ENCODE measurements at places on chromosomes 4 and X.

GRCh38 chr4:81870275-81870674 is 398.6 kb upstream of the RASGEF1B start:
- no peak for DNase-seq

GRCh38 chrX:80266979-80267378 is 153.3 kb upstream of the TENT5D start:
- no peak for DNase-seq

- no peak for DNase-seq
These were observed 466.7 kb downstream of the GASK1B start for GRCh38 chr4:157706155-157706554.

GRCh38 chr4:137649711-137650450 is 117.6 kb upstream of the PCDH18 start:
- no peak for DNase-seq

- DNase-seq = no peak
These were observed 460.6 kb downstream of the NAF1 start for GRCh38 chr4:162706051-162706450.

DNA sequence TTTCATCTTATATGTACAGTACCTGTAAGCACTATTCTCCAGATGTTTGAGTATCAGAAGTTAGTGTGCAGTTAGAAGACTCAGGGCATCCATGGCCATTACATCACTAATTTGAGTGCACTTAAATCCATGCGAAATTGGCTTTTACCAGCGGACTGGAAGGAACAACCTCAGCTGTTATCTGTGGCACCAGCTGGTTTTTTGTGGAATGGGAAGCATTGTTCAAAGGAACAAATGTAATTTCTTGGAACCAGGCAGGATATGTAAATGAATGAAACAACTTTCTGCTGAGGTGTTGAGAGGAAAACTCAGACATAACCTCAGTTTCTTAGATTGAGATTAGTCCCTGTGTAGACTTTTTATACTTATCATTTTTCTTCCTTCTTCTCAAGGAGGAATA is 60.2 kb downstream of the PDGFRA start:
- DNase-seq = no peak

GRCh38 chr4:107736037-107736436 is 16.0 kb upstream of the PAPSS1 start:
- no peak for DNase-seq

- no peak for DNase-seq
These were observed 5.3 kb downstream of the HCFC1 start for GRCh38 chrX:153966283-153966688.

DNA sequence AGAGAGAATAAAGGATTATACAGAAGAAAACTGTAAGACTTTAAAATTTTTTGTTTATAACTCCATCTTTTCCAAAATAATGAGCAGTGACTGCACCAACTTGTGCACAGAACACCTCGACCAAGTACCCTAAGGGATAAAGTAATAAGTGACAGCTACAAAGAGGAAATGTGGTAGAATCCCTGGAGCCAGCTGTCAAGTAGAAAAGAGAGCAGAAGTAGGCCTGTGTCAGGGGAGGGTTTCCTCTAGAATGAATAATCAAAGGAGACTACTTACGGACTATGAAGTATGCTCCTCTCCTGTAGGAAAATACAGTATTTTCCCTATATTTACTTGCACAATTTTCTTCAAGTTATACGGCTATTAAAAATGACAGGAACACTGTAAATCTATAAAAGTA is 1.2 kb downstream of the EIF1AX start:
- DNase-seq = peak; percentile 6

DNA sequence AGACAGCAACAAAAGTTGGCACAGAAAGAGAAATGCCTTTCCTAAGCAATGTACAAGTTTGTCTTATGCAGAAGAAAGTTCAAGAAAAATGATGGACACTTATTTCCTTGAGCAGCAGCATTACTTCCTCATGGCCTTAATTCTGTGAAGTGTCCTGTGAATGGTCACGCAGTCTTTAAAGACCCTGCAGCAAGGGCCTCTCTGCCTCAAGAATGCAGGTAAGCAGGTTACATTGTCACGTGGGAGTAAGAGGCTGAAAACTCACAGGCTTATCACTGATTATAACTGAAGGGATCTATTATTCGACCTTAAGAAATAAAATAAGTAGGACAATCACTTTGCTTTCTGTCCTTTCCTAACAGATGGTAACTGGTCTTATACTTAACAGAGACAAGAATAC is 109.1 kb downstream of the ATP8A1 start:
- no peak for DNase-seq

DNA sequence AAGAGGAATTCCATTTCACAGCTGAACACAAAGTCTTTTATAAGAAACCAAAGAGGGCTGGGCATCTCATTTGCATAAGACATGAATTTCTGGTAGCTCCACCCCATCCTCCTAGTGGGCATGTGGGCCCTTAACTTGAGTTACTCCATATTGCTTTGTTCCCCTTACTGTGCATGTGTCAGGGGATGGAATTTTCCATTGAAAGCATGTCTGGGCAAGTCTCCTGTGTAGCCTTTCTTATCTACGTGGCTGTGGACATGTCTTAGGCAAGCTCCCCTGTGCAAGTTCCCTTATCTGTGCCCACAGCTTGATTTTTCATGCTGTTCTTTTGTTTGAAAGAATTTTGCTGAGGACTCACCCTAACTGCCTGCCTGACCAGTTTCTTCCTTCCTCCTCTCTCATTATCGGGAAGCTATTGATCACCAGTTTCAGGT is 123.5 kb upstream of the JADE1 start:
- DNase-seq = no peak

DNA sequence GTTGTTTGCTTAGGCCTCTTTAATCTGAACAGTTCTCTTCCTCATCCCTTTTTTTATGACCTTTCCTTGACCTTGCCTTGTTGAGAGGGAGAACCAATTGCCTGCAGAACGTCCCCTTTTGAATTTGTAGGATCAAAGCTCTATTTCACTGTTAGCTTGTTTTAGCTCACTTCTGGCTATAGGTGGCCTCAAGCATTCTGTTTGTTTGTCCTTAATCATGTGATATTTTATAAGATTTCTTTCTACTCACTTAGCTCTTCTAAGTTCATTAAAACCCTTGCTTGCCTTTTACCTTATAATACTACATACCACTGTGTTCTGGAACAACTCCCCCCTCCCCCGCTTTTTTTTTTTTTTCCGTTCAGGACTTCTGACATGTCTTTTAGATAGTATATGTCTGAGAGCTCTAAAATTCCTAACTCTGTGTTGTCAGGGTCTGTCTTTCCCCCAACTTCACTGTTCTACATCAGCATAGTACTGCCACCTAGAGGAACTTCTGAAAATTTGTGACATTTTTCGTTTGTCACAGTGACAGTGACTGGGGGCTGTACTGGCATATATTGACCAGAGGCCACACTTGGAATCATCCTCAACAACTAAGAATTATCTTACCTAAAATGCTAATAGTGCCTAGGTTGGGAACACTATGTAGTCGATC is 128.5 kb downstream of the LARP7 start:
- peak; percentile 3 for DNase-seq

DNA sequence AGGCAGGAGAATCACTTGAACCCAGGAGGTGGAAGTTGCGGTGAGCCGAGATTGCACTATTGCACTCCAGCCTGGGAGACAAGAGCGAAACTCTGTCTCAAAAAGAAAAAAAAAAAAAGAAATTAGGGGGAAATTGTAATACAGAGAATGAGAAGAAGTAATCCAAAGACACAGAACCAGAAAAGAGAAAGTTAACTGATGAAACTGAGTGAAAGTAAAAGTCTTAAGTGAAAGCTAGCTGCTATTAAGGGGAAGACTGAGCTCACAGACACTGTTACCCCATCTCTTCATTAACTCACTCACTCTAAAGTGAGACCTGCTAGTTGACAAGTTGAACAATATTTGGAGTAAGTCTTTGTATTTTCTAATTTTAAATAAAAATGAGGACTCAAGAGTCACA is 763.0 kb upstream of the PCDH10 start:
- no peak for DNase-seq

DNA sequence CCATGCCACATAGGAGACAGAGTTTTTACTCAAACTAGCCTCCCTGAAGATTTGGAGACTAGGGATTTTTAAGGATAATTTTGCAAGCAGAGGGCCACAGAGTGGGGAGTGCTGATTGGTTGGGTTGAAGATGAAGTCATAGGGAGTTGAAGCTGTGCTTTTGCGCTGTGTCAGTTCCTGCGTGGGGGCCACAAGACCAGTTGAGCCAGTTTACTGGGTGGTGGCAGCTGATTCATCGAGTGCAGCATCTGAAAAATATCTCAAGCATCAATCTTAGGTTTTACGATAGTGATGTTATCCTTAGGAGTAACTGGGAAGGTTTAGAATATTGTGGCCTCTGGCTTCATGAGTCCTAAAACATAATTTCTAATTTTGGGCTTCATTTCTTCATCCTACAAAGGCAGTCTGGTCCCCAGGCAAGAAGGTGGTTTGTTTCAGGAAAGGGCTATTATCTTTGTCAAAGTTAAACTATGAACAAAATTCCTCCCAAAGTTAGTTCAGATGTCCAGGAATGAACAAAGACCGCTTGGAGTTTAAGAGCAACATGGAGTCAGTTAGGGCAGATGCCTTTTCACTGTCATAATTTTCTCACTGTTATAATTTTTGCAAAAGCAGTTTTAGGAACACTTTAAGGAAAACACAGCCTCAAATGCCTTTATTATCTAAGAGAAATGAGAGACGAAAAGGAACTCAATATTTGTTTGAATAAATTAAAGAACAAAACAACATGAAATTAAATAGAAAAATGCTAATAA is 960.8 kb upstream of the PRKX start:
- DNase-seq = no peak

- no peak for DNase-seq
These were observed 14.6 kb downstream of the PPP1R3F start for GRCh38 chrX:49284212-49284611.

- no peak for DNase-seq
These were observed 332.9 kb downstream of the PPP3CA start for GRCh38 chr4:101014417-101014816.

DNA sequence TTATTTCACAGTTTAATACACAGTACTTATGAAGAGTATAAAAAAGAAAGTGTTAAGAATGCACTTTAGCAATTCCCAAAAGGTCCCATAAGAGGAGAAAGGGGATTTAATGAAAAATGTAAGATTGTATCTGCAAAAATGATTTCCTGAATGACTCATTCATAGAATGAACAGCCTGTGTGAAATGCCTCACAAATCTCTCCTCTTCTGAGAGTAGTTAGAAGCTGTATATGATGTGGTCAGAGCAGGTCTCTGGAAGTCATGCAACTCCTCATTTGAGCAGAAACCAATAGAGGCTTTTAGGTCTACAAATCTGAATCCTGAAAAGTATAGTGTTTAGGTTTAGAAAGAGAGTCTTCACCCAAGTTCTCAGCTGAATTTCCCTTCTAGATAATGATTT is 381.3 kb upstream of the INTU start:
- no peak for DNase-seq
